Neuronal stem cell (in vitro differentiated cells): ENCODE measurements at places on chromosomes 16 and 17.

DNA sequence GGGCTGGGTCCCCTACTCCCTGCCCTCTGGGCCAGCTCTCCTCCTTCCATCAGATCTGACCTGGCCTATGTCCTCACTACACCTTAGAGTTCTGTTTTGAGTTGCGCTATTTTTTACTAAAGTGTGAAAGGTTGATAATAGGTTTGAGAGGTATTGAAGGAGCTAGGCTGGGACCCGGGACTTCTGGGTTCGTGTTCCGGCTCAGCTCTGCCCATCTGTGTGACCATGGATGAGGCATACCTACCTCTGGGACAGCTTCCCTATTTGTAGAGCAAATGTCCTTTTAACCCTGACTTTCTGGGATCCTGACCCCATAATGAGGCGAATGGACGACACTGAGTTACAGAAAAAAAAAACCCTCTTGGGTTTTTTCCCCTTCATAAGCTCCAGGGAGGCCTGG is 36.0 kb downstream of the IL21R start:
- no peak for DNase-seq

DNA sequence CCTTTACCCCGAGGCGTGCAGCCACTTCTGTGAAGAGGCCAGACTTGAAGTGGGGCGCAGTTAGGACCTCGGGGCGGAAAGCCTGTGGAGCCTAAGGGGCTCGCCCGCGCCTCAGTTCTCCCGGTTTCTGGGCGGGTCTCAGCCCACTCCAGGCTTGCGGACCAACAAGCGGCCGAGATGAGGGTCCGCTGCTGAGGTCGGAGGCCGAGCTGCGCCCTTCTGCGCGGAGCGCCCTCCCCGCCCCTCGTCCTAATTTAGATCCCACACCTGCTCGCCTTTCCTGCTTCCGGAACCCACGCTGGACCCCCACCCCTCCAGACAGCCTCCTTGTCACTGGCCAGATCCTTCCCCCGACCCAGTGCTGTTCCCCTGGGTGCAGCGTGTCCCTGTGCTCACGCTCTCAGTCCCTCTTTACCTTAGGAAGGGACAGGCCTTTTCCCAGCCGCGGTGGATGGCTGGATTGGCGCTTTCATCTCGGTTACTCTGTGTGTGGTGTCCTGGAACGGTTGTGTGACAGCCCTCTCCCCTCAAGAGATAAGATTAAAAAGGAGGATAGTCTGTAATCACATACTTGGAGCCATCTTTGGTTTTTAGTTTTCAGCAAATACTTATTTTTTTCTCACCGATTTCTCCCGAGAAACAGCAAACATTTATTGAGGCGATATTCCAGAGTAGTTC is 933 bp upstream of the ATXN7L3 start:
- DNase-seq = no peak

DNA sequence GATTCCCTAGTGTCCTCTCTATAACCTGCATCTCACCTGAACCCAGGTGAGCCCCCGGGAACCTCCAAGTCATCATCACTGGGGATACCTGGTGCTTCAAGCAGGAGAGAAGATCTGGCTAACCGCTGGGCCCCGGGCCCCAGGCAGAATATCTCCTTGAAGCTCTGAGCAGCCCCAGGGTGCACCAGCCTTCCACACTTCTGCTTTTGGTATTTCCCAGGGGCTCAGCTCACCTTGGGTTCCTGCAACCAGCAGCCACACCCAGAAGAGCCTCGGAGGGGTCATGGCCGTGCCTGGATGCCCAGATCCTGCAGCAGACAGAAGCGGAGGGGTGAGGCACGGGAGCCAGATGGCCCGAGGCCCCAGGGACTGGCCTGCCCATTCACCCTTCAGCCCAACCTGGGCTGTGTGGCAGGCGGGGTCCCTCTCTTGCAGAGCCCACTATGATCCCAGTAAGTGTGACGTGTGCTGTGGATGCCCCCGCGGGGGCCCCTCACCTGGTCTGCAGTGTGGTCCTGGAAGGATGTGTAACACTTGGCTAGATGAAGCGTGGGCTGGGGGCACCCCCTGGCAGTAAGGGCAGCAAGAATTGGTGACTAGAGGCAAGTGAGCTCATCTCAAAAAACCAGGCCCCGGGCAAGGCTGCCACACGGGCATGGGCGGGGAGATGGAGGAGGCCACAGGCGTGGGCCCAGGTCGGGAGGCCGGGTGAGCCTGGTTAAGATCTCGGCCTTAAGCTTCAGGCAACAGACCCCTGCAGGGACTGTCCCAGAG is 2.6 kb downstream of the LGALS3BP start:
- DNase-seq = no peak

DNA sequence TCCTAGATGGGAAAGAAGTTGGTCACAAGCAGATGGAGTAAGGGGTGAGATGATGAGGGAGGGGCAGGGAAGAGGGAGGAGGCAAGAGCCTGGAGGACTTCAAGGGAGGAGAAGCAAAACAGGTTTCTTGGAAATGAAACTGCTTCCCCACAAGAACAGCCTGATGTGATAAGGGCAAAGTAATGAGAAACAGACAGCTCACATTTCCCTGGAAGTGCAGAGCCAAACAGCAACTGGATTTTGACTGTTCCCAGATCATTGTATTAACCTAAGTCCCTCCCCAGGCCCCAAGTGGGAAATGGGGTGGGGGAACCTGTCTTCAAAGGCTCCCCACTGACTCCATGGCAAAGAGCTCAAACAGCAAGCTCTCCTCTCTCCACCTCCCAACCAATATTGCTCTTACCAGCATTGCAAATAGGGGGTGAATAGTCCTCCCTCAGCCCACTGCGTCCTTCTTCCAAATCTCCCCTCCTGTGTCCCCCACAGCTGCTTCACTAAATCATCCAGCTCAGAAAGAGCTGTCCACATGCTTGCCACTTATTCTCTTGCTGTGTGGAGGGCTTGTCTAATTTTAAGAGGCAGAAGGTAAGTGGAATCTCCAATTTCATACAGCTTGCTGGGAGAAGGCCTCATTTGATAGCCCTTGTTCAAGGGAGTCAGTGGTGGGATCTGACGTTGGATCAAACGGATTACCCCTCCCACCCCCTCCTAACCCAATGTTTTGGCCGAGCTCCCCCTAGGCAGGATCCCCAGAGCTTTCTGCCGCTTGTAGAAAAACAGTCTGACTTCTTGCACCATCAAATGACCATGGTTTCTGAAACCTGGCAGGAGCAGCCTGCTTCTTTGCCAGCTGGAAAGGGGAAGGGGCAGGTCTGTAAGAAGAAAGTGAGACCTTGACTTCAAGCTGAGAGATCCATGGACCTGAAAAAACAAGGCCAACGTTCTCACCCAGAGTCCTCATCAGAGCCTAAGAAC is 56.3 kb upstream of the SMIM36 start:
- DNase-seq = no peak

DNA sequence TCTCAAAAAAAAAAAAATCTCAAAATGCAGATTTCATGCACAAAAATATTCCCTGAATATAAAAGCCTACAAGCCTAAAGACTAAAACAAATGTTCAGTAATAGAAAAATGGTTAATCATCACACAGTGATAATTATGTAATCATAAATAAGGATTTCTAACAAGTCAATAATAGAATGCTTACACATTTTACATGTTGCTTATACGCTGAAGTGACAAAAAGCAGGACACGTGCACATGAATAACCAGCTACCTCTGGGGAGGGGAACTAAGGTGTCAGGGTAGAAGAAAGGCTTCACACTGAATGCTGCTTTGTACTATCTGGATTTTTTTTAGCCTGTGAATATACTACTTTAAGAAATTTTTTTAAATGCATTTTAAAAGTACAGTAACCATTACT is 31.1 kb downstream of the HEATR6 start:
- no peak for DNase-seq

DNA sequence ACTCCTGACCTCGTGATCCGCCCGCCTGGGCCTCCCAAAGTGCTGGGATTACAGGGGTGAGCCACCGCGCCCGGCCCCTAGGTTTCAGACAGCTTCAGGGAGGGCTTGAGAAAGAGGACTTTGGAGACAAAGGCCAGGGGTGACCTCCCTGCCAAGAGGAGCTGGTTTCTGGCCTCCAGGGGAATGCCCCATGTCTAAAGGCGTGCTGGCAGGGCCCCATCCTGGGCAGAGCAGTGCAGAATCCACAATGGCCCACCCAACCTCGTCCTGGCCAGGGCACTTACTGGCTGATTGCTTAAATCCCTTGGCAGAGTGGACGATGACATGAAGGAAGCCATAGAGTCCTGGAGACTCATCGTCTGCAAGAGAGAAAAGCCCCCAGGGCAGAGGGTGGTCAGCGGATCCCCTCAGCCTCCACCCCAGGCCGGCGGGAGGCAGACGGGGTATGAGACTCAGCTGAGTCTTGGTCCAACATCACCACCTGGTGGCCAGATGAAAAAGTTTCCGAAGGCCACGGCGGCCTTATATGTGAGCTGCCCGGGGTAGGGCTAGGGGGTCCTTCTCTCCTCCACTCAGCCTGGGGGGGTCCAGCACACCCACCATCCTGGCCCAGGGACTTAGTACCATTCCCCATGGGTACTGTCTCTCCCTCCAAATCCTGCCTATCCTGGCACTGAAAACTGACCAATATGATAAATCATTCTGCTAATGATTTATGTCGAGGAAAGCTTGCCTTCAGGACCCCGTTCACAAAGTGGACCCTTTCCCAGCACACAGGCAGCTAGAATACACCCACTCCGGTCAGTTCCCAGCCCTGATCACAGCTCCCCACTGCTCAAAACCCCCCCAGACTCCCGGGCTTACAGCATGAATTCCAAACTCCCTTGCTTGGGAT is 59.1 kb downstream of the TIMM22 start:
- peak; percentile 57 for DNase-seq

DNA sequence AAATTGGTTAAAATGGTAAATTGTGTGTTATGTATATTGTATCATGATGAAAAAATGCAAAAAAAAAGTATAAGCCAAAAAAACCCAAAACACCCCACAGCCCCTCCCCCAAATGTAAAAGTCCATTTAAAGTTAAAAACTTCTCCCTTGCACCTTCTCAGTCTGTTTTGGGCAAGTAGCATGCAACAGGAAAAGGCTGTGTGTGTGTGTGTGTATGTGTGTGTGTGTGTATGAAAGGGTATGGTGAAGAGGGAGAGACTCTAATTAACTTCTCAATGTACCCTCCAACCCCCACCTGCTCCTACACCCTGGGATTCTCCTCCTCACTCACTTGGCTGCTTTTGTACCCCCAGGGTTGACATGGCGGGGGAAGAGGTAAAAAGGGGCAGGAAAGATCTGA is 9.2 kb upstream of the GGT6 start:
- DNase-seq = no peak

GRCh38 chr17:40064971-40065768 is 2.4 kb downstream of the THRA start:
- no peak for DNase-seq

DNA sequence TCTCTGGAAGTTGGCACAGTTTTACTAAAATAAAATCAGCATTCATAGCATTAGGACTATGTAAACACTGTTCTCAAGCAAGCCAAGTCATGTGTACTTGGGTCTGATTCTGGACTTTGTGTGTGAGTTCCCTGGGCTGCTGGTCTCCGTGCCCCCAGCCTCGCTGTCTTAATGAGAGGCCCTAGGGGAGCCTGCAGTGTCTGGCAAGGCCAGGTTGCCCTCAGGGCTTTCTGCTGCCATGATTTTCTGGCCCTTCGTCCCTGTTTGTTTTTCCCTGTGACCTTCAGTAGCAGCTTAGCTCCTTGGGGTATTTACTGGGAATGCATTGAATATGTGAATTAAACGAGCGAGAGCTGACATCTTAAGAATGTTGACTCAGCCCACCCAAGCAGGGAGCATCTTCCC is 161.8 kb downstream of the RPTOR start:
- no peak for DNase-seq

GRCh38 chr16:30570636-30571444 is 674 bp downstream of the ZNF688 start:
- peak; percentile 23 for DNase-seq

DNA sequence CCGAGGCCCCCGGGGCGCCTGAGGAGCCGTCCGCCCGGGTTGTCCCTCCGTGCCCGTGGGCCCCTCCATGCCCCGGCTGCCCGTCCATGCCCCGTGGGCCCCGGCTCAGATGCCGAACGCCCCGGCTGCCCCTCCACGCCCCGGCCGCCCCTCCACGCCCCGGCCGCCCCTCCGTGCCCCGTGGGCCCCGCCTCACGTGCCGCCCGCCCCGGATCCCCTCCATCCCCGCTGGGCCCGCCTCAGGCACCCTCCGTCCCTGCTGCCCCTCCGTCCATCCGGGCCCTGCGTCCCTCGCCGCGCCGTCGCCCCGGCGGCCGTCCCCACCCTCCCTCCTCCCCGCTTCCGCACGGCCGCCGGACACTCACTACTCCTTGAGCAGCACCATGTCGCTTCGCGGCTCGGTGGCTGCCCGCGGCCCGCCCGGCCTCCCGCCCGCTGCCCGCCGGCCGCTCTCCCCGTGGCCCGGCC is 382 bp downstream of the PITPNA start:
- no peak for DNase-seq

DNA sequence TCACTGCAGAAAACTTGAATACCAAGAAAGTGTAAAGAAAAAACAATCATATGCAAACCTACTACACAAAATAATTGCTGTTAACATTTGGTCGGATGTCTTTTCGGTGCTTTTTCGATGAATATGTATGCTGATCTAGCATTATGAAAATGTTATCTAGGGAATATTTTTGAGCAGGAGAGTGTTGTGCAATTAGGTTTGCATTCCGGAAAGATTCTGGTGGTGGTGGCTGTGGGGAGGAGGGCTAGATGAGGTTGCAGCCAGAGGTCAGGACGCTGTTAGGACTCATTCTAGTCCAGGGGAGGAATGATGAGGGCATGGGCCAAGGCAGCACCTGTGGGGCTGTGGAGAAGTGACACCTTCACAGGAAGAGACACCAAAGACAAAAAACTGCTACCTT is 258.0 kb upstream of the ASIC2 start:
- DNase-seq = no peak

- DNase-seq = no peak
Measured at GRCh38 chr17:4082136-4082924, 60.5 kb downstream of the ZZEF1 start.

- no peak for DNase-seq
Measured at GRCh38 chr16:4244254-4245076, 2.6 kb upstream of the SRL start.

DNA sequence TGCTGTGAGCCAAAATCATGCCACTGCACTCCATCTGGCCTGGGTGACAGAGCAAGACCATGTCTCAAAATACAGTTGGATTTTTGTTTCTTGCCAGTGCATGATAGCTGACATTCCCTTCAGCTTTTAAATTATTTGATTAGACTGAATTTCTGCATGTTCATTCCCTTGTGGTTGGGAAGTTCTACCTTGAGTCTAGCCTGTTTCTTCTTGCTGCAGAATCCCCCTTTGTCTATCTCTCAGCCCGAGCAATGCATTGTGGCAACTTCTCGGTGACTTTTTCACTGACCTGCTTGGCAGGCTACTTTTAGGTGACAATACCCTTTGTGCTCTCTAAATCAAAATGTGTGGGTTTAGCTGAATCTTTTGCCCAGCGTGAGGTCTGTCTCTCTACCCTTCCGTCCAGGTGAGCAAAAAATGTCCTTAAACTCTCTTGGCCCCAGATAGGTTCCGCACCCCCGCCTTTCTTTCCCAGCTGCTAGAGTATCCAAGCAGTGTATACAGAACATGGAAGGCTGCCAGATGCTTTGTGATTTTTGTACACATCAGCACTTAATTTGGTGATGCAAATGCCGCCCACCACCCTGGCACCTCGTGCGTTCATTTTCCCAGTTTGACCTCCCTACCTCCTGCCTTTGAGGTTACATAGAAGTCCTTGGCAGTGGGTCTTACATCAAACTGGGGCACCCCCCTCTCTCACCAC is 130.2 kb downstream of the ABCC6 start:
- no peak for DNase-seq
